ENCODE measurements at places on chromosomes 12 and 14.
A peak's percentile ranks its signal among the peaks of the same experiment; 100 is the strongest.

DNA sequence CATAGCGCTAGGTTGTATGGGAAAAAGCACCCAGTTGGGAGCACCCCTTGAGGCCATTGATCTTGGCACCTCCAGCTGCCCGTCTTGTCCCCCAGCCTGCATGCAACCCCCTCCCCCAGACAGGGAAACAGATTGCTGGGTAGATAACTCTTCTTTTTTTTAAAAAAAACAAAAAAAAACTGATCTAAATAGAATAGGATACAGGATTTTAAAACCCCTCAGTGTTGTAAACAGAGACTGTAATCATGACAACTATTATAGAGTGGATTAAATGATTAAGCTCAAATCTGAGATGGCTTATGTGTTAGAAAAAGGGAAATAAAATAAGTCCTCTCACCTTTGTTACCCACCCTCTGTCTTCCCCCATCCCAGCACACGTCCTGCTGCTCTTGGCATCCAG, 48.9 kb downstream of the MAX start:
- no peak for DNase-seq

DNA sequence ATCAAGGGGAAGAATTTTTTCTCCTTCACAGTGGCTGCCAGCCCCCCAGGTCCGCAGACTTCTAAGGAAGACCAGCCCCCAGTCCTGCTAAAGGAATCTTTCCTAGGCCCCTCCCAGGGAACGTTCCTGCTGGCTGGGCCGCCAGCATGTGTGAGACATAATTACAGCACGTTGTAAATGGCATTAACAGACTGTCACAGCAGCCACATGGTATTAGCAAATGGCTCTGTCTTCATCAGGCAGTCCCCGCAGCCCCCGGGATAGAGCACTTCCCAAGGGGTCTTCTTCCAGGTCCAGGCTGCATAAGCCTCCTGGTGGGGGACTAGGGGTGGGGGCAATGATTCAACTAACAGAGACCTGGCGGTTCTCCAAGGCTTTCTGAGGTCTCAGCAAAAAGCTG, 34.9 kb upstream of the FAM222A start:
- DNase-seq, result no peak

DNA sequence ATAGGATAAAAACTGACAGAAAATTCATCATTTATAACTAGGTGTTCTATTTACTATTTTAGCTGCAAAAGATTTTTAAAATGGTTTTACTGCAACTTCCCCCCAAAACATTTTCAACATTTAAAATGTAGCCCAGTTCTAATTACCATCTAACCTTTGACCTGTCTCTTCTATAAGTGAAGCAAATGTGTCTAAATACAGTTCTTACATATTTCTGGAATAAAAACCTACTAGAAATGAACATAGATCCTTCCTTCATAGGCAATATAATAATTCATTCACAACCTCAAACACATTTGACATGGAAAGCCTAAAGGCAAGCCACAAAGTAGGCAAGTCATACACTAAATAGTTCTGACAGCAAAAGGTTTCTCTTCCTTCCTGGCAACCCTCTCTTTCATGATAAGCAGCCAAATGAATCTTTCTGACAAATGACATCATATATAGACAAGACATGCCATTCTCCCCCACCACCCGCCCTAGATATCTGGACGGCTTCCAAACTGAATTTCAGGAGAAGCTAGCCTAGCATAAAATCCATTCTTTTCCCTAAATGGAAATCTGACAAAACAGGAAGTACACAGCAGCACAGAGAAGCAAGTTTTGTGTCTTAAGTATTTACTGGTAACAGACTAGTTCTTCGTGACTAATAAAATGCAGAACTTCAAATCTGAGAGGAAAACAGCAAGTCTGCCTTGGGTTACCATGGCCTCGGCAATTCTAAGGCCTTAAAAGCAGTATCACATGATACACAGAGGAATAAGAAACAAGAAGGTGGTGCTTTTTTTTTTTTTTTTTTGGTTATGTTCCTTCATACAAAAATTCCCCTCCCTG, 17.2 kb upstream of the ARID4A start:
- peak; percentile 57 for DNase-seq

DNA sequence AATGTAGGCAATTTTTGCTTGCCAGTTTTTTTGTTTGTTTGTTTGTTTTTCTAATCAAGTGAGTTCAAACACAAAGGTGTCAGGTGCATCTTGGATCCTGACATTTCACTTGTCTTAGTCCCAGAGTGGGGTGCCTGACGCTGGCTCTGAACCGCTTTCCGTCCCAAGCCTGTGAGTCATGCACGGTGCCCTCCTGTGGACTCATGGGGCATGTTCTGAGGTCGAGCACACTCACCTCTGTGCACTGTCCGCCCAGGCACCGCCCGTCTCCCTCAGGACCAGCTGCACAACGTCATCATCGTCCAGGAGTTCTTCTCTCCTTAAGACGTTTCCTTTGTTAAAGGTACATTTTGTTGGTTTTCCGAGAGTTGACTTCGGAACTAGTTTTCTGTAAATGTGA, 98.2 kb downstream of the GLT1D1 start:
- no peak for DNase-seq

DNA sequence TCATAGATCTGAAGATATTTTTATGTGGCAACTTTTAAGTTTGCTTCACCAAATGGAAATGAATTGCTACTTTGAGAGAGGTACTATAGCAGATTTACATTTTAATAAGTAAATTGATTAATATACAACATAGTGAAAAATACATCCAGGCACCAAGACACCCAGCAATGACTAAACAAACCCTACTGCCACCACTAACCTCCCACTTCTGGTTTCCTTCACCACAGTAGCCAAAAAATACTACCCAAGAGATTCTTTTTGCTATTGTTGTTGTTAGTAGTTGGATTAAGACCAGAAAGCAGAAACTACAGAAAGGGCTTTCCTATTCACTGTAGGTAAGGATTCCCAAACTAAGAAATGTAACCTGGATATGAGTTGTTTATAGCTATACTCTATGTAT, 54.1 kb downstream of the COCH start:
- peak; percentile 11 for DNase-seq

GRCh38 chr14:74954947-74955228, 509 bp downstream of the PGF start:
- no peak for DNase-seq
